Small intestine (tissue), 16 donors: ENCODE measurements at places on chromosomes 12 and 14.

- no peak for DNase-seq
Measured at GRCh38 chr12:63066782-63067181, 84.2 kb downstream of the AVPR1A start.

DNA sequence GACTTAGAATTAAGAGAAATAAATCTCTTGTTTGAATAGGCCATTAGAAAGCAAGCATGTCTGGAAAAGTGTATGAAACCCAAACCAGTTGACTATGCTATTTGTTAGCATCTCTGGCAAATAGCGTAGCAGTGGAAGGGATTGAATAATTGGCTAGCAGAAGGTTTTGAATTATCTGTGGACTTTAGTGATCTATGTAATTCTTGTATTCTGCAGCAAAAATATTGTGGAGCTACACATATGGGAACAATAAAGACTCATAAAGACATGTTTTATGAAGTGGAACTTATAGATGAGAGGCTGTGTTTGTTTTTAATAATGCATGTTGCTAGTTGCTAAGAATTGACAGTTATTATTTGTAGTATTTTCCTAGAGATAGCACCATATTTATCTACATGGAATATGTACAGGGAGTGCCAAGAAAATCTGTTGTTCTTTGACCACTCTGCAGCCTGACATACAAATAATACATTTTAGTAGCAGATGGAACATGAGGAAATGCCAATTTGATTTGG is 4.7 kb downstream of the SRGAP1 start:
- DNase-seq = no peak

DNA sequence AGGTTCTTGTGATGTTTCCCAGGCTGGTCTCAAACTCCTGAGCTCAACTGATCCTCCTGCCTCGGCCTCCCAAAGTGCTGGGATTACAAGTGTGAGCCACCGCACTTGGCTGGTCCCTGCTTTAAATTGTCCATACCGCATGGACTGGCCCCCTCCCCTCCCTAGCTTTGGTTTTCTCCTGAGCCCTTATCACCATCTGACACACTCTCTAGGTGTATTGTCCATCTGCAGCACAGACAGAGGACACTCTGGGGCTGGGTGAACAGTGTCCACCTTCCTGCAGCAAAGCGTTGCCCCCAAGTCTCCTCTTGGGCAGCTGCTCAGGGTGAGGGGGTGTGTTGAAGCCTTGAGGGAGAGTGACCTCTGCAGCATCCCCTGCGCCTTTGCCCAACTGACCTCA is 36.0 kb upstream of the DLK1 start:
- no peak for DNase-seq

- peak; percentile 86 for DNase-seq
Measured at GRCh38 chr12:53221203-53222080, 10.6 kb downstream of the RARG start.

DNA sequence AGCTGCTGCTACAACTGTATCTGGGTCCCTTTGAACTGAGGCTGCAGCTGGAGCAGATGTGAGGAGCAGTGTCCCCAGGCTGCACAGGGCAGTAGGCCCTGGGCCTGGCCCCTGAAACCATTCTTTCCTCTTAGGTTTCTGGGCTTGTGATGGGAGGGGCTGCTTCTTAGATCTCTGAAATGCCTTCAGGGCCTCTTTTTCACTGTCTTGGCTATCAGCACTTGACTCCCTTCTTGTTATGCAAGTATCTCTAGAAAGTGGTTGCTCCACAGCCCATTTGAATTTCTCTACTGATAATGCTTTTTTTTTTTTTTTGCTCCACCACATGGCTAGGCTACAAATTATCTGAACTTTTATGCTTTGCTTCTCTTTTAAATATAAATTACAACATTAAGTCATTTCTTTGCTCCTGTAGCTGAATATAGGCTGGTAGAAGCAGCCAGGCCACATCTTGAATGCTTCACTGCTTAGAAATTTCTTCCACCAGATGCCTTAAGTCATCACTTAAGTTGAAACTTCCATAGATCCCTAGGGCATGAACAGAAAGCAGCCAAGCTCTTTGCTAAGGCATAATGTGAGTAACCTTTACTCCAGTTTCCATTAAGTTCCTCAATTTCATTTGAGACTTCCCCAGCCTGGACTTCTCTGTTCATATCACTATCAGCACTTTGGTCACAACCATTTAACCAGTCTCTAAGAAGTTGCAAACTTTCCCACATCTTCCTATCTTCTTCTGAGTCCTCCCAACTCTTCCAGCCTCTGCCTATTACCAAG is 41.1 kb downstream of the ACSM4 start:
- DNase-seq = no peak

DNA sequence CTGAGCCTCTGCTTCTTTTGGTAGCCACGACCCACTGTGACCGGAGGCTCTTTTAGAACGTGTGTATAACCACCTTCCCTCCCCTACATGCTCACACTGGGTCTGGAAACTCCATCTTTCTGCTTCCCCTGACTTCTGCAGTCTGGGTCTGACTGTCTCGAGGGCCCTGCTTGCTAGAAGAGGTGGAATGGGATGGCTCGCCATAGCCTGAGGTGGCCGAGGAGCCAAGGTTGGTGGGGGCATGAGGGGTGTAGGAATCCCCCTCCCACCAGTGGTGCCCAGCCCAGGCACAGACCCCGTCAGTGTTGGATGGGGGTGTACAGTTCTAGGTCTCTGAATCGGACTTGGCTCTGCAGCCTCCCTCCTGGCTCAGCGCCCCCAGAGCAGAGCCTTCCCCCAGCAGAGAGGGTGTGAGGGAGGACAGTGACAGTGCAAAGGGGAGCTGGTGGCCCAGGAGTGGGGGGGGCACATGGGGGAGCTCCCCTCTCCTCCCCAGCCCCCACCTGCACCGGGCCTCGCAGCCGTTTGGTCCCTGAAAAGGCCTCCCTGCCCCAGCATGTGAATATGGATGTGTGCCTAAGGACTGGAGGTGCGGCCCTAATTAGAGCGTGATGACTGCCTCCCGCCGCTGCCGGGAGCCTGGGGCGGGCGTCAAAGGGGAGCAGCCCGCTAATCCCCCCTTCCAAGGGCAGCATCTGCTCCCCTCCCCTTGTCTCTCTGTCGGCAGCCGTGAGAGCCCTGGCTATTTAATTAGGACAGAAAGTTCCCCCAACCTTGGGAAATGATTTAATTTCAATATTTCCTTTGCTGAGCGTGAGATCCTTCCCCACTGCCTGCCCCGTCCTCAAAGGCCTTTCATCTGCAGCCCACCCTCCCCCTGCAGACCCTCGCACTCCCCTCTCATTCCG is 196.2 kb upstream of the C14orf180 start:
- DNase-seq = no peak

DNA sequence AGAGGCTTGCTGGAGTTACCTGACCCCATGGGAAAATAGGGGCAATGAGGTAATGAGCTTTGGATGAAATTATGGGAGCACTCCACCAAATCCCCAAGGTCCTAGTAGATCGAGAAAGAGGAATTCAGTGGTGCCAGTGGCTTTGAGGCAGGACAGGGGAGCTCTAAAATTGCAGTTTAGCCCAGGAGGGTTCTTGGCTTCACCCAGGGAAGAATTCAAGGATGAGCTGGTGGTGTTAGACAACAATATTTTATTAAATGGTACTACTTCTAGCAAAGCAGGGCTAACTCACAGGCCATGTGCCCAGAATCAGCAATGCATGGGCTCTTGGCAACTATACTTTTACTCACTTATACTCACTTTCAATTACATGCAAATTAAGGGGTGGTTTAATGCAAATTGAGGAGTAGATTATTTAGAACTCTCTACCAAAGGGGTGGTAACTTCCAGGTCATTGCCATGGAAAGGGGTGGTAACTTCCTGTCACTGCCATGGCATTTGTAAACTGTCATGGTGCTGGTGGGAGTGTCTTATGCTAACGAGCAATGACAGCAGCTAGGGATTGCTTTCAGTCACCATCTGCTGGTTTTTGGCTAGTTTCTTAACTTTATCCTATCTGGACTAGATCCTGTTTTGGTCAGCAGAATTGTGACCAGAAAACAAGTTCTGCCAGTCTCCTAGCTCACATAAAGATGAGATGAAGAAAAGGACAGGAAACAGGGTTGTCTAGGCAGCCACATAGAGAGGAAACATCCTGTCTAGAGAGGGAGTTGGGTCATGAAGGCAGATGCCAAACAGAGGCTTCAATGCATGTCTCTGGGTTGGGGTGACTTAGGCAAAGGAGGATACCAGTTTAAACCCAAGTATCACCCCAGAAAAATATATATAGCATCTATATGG is 64.7 kb downstream of the ZNF641 start:
- no peak for DNase-seq

DNA sequence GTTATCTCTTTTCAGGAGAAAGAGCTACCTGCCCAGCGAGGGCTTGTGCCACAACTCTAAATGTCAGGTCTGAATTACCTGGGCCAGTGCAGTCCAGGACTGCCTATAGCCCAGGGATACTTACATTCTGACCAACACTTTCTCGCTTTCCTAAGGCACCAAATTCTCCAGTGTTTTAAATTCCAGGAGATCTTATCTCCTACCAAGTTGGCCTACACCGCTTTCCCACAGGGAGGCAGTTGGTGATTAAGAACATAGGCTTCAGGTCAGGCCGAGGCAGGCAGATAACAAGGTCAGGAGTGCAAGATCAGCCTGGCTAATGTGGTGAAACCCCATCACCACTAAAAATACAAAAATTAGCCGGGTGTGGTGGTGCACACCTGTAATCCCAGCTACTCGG is 41.1 kb downstream of the RPS29 start:
- DNase-seq = no peak

- DNase-seq = no peak
Measured at GRCh38 chr14:22159099-22159498, 429.9 kb downstream of the DAD1 start.

DNA sequence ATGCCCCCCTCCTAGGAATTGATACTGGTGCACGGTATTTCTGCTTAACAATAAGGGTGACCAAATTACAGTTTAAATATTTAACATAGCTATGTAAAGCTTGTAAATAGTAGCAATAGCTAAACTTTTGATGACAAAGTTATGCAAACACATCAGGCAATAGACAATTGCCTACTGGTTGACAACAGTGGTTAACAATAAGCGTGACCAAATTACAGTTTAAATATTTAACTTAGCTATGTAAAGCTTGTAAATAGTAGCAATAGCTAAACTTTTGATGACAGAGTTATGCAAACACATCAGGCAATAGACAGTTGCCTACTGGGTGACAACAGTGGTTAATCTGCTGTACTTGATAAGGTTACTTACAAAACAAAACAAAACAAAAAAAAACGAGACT is 886.5 kb upstream of the FLRT2 start:
- DNase-seq = no peak

DNA sequence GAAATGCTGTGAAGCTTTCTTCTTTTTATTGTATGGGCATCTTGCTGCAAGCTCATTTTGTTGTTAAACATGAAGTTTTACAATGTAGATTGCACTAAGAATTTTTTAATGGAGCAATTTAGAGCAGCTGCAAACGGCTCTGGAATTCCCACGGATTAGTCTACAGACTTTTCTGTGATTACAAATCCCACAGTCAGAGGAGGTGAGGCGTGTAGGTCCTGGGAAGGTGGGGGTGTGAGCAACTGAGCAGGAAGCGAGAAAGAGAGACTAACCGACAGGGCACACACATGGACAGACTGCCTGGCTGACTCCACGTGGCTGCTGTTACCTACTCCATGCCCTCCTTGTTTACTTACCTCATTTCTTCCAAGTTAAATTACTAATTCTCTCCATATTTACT is 348.5 kb downstream of the NPAS3 start:
- no peak for DNase-seq

- DNase-seq = no peak
Measured at GRCh38 chr14:96192975-96193805, 11.4 kb upstream of the BDKRB2 start.

DNA sequence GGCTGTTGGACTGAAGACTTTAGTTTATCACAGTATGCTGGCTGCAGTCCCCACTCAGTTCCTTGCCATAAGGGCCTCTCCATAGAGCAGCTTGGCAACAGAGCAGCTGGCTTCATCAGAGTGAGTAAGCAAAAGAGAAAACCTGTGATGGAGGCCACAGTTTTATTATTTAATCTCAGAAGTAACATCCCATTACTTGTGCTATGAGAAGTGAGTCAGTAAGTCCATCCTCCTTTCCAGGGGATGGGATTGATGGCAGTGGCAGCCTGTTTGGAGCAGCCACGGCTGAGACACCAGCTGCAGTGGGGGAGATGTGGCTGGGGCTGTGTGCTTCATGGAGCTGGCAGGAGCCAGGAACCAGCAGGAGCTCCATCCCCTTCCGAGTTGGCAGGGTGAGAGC is 138.5 kb upstream of the SRRM4 start:
- DNase-seq = no peak

DNA sequence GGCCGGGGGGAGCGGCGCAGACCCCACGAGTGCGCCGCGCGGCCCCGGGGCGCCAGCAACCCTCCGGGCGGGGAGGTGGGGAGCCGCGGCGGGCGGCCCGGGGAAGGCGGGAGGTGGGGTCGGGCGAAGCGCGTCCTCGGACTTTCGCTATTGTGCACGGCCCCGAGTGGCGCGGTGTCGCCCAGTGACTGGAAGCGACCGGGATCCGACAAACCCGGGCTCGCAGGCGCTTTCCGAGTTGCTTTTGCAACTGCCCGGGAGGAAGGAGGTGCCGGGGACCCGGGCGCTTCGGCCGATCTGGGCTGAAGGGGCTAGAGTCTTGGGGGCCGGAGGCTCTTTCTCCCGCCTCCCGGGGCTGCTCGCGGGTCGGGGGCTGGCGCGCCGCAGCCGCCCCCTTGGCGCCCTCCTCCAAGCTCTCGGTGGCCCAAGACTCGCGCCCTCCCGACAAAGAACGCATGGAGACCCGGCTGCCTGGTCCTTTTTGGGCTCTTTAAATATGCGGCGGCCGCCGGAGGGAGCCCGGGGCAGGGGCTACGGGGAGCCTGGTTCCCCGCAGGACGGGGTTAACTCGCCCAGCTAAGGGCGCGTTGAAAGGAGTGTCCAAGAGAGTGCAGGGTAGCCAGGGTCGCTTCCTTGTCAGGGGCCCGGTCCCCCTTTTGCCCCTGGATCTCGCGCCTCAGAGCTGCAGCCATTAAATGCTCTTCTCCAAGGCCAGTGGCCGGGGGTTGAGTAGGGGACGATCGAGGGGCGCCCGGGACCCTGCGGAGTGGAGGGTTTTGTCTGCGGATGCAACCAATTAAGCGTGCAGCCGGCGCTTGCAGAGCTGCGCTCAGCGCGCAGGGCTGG is 1.4 kb downstream of the HMGA2 start:
- peak; percentile 41 for DNase-seq

- no peak for DNase-seq
Measured at GRCh38 chr14:59347511-59347900, 117.7 kb downstream of the GPR135 start.

DNA sequence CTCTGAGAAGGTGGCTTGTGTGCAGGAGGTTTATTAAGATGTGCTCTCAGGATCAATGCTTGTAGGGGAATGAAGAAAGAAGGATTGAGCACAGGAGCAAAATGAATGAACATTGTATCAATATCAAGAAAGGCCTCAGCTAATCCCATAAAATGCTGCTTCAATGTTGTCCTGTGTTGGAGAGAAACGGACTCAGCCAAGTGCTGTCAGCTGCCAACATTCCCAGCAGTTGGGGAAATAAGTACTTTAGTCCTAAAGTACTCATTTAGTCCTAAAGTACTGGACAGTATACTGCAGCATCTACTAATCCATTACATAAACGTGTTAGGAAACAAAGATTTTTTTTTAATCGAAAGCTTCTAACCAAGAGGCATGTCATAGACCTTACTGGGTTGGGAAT is 255.9 kb downstream of the SEC23A start:
- no peak for DNase-seq
